SJCRH30 (cell line): ENCODE measurements at places on chromosomes 5 and 9. TPM values are rescaled to one million over a fixed set of nuclear protein-coding genes. Genes with fewer than 3 reads are reported as not detected.

DNA sequence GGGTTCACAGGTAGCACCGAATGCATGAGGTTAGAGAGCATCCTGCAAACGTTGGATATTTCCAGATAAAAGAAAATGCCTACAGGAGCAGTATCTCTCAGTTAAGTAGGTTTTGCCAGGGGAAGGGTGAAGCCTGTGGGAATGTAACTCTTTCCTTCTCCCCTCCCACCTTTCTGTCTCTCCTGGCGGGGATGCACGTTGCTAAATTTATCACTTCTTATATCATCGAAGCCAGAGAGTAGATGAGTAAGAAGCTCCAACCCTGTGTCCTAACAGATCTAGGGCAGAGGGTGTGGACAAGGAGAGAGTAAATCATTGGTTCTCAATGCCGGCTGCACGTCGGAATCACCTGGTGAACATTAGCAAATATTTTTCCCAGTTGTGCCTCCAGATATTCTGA, 457.5 kb downstream of the ENC1 start:
- H3K4me3 ChIP-seq = no peak overlapping the region
- peaks cover 31% of the 10 kb centered on the region for H3K4me1 ChIP-seq
- no peaks in the 10 kb centered on the region for H3K36me3 ChIP-seq
- no peak overlapping the region for H3K27ac ChIP-seq

GRCh38 chr5:2251751-2252150, 369.0 kb upstream of the IRX4 start:
- H3K36me3 ChIP-seq = no peaks in the 10 kb centered on the region
- H3K27me3 ChIP-seq = no peaks in the 10 kb centered on the region
- DNase-seq = no peak
- H3K27ac ChIP-seq = no peak overlapping the region

The CRHBP gene
- not detected in 2 replicates for total RNA-seq

DNA sequence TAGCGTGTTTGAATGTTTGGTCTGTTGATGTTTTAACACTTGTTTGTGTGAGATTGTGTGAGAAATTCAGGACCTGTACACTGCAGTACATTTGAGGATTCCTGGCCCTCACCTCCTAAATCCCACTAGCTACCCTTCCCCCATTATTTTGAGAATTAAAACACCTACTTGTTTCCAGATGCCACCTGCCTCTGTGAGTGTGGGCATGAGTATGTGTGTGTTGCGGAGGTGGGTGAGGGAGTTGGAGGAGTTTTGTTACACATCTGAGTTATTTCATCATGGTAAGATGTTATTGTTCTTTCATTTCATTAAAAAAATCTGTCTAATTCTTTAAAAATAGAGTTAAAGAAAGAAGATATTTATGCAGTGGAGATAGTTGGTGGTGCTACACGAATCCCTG, 36.3 kb downstream of the HSPA4 start:
- H3K36me3 ChIP-seq = peaks cover 64% of the 10 kb centered on the region
- H3K27me3 ChIP-seq = no peaks in the 10 kb centered on the region
- H3K4me1 ChIP-seq = no peaks in the 10 kb centered on the region
- no peak overlapping the region for H3K4me3 ChIP-seq

The PTGER4 gene
- total RNA-seq = 7.4 and 9.6 TPM in 2 replicates

The CRB2 gene
- 0.08 TPM in 1 of 2 replicates, not detected in the other for total RNA-seq

- H3K27ac ChIP-seq = peak overlapping the region; percentile 69
- H3K4me1 ChIP-seq = peaks cover 22% of the 10 kb centered on the region
- H3K36me3 ChIP-seq = no peaks in the 10 kb centered on the region
- H3K4me3 ChIP-seq = peak overlapping the region; percentile 15; the same call in 1 of the 2 replicates
Observed at GRCh38 chr9:110835404-110835803, 166.8 kb downstream of the MUSK start.

The SPINK7 gene
- total RNA-seq = not detected in 2 replicates

The PAEP gene
- total RNA-seq = not detected in 2 replicates

The FOXD4L4 gene
- total RNA-seq = 0.53 and 0.59 TPM in 2 replicates

GRCh38 chr9:109972026-109972882, 192.3 kb downstream of the PALM2AKAP2 start:
- DNase-seq = no peak
- H3K27ac ChIP-seq = no peak overlapping the region
- no peaks in the 10 kb centered on the region for H3K27me3 ChIP-seq
- no peak overlapping the region for H3K4me3 ChIP-seq
- peaks cover 4% of the 10 kb centered on the region; the same call in 1 of the 2 replicates for H3K4me1 ChIP-seq

- no peaks in the 10 kb centered on the region for H3K27me3 ChIP-seq
- H3K27ac ChIP-seq = no peak overlapping the region
- DNase-seq = no peak
- no peaks in the 10 kb centered on the region for H3K4me1 ChIP-seq
- no peak overlapping the region for H3K4me3 ChIP-seq
- no peaks in the 10 kb centered on the region for H3K36me3 ChIP-seq
Observed at GRCh38 chr9:13378154-13378553, 98.7 kb upstream of the MPDZ start.

DNA sequence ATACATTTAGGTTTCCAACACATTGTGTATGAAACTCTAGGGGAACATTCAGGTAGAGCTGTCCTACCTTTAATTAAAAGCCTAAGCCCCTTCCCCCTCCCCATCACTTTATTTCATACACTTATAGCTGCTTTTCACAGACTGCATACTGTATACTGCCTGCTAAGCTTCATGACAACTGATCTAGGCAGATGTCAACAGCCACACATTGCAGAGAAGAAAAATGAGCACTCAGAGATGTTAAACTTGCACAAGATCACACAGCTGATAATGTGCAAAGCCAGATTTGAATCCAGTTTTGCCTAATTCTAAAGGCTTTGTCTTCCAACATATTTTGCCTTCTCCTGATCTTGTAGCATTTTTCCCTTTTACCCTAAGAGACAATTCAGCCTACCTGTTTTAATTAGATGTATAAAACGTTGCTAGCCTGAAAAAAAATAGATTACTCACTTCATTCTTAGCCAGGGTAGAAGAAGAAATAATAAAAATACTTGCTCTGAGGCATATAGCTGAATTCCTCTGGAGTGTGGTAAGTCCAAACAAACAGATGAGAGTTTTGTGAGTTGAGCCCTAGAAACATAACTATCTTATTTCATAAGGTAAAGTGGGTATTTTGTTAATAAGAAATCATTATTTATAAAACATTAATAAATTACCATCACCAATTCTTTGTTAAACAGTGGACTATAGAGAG, 56.9 kb upstream of the CAST start:
- no peaks in the 10 kb centered on the region for H3K27me3 ChIP-seq
- no peaks in the 10 kb centered on the region for H3K36me3 ChIP-seq
- H3K4me3 ChIP-seq = no peak overlapping the region
- no peaks in the 10 kb centered on the region for H3K4me1 ChIP-seq
- no peak overlapping the region for H3K27ac ChIP-seq

The CORO2A gene
- total RNA-seq = 0.55 and 0.61 TPM in 2 replicates

DNA sequence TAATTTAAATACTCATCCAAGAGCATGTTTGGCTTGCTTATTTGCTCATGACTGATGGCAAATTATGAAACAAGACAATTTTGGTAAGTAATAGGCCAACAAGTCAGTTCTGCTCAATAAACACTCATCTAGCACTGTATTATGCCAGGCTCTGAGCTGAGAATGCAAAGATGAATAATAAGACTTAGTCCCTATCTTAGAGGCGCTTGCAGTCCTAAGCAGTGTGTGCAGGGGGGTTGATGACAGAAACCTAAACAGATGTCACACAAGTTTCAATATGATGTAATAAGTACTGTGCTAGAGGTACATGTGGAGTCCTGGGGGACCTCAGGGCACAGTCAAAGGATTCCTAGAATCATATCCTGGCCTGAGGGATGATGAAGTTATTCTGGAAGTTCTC, 287.6 kb upstream of the ADRA1B start:
- H3K36me3 ChIP-seq = no peaks in the 10 kb centered on the region
- no peak for DNase-seq
- H3K4me3 ChIP-seq = no peak overlapping the region
- H3K4me1 ChIP-seq = no peaks in the 10 kb centered on the region

The ANKDD1B gene
- total RNA-seq = 0.18 TPM in 1 of 2 replicates, not detected in the other

The SH3PXD2B gene
- 16.4 and 16.9 TPM in 2 replicates for total RNA-seq

DNA sequence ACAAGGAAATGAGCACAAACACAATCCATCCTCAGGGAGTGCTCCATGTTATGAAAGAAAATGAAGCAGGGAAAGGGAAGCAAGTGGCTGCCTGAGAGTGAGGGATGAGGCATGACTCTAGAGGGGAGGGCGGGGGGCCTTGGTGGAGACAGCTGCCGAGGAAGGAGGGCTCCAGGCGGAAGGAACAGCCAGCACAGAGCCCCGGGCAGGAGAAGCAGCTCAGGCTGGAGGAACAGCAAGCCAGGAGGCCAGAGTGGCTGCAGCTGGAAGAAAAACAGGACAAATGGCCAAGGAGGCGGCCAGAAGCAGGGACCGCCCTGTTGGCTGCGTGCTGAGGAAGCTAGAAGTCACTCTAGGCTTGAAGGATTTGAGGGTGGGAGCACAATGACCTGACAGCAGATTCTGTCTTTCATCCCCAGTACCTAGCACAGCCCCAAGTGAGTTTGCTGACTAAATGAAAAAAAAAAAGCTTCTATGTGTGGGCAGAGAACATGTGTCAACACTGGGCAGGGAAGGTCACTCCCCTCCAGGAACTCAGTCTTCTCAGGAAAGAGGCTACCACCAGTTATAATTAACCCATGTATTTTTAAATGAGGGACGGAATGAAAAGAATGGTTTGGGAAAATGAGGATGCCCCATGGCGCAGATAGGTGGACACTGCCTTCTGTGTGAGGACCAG, 142.8 kb downstream of the DCP2 start:
- H3K4me1 ChIP-seq = no peaks in the 10 kb centered on the region; the same call in 1 of the 2 replicates
- H3K27ac ChIP-seq = no peak overlapping the region
- DNase-seq = peak; percentile 20
- no peak overlapping the region for H3K4me3 ChIP-seq

DNA sequence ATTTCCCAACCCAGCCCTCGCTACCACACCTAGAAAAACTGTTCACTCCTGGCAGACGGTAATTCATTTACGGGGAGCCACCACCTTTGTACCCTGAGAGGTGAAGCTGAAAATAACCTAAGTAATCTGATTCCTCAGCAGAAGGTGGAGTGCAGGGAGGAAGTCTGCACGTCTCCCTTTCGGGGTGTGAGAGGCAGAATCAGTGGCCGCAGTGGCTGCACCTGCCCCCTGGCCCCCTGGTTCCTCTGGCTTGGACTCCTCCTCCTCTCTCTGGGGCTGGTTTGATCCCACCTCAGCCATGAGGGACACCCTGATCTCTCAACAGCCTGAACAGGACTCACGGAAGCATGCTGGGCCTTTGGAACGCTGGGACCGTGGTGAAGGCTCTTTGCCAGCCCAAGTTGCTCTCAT, 10.5 kb downstream of the TMEM174 start:
- H3K36me3 ChIP-seq = no peaks in the 10 kb centered on the region
- H3K4me3 ChIP-seq = no peak overlapping the region
- no peak overlapping the region for H3K27ac ChIP-seq
- no peaks in the 10 kb centered on the region for H3K27me3 ChIP-seq

- no peaks in the 10 kb centered on the region for H3K4me1 ChIP-seq
- no peak overlapping the region for H3K4me3 ChIP-seq
- H3K36me3 ChIP-seq = no peaks in the 10 kb centered on the region
- no peaks in the 10 kb centered on the region for H3K27me3 ChIP-seq
- DNase-seq = no peak
- no peak overlapping the region for H3K27ac ChIP-seq
Observed at GRCh38 chr5:4513381-4513780, 626.7 kb upstream of the ADAMTS16 start.

DNA sequence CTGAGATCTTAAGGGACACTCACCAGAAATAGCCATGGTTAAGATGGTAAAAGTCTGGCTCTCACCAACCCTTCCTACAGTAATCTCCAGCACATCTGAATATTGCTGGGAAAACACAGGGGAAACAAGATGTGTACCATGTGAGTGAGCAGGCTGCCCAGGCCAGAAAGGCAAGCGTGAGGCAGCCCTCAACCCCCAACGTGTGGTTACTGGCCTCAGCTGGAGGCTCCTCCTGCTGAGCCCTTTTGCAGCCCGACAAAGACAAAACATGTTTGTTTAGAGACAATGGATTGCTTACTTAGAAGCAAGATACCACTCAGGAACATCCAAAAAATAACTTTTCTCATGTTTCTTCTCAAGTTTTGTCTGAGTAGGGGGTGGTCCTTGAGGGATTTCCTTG, 16.6 kb downstream of the ZFP62 start:
- no peaks in the 10 kb centered on the region for H3K27me3 ChIP-seq
- H3K36me3 ChIP-seq = peaks cover 15% of the 10 kb centered on the region
- H3K4me1 ChIP-seq = no peaks in the 10 kb centered on the region
- H3K27ac ChIP-seq = no peak overlapping the region
- DNase-seq = no peak

GRCh38 chr5:129617206-129617605, 130.7 kb upstream of the MINAR2 start:
- H3K4me3 ChIP-seq = no peak overlapping the region
- no peaks in the 10 kb centered on the region for H3K27me3 ChIP-seq
- no peak for DNase-seq
- H3K27ac ChIP-seq = no peak overlapping the region

DNA sequence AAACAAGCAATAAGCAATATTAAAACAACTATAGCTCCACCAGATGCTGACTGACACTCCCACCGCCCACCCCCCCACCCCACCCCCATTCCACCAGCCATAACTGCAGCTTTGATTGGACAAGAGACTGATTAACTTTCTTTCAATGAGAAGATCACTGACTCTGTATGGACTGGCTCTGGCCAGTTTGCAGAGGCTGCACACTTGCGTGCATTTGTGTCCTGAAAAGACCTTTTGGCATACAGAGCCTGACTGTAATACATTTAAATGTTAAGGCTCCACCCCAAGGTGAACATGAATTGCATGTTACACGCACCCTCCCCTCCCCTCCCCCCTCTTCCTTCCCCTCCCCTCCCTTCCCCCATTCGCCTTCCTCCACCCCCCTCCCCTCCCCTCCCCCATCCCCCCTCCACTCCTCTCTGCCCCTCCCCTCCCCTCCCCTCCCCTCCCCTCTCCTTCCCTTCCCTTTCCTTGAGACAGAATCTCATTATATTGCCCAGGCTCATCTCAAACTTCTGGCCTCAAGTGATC, 31.1 kb downstream of the FGD3 start:
- no peak overlapping the region for H3K4me3 ChIP-seq
- no peaks in the 10 kb centered on the region for H3K4me1 ChIP-seq
- no peak for DNase-seq
- no peak overlapping the region for H3K27ac ChIP-seq
- no peaks in the 10 kb centered on the region for H3K27me3 ChIP-seq

GRCh38 chr9:120891884-120892747, 15.1 kb upstream of the PHF19 start:
- no peaks in the 10 kb centered on the region for H3K27me3 ChIP-seq
- peaks cover 30% of the 10 kb centered on the region for H3K4me1 ChIP-seq
- H3K36me3 ChIP-seq = no peaks in the 10 kb centered on the region
- H3K4me3 ChIP-seq = no peak overlapping the region
- peak overlapping the region; percentile 51 for H3K27ac ChIP-seq
- peak; percentile 40 for DNase-seq

DNA sequence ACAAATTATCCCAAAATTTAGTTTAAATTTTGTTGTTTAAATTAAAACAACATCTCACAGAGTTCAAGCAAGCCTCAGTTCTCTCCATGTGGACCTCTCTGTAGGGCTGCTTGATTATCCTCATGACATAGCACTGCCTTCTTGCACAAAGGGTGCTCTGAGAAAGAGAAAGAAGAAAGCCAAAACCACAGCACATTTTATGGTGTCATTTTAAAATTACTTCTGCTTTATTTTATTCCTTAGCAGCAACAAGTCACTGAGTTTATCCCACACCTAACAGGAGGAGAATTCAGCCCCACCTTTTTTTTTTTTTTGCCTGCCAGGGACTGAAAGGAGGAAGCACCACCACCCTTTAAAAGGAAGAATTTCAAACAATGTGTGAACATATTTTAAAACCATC, 12.8 kb upstream of the KCNV2 start:
- H3K36me3 ChIP-seq = no peaks in the 10 kb centered on the region
- peaks cover 7% of the 10 kb centered on the region; the same call in 1 of the 2 replicates for H3K4me1 ChIP-seq
- no peak overlapping the region for H3K4me3 ChIP-seq
- no peak overlapping the region for H3K27ac ChIP-seq
- DNase-seq = no peak
